ENCODE measurements at places on chromosomes 11 and 22.
A peak's percentile ranks its signal among the peaks of the same experiment; 100 is the strongest.

- DNase-seq = no peak
Observed at GRCh38 chr11:45880772-45881570, 4.5 kb upstream of the MAPK8IP1 start.

- no peak for DNase-seq
Observed at GRCh38 chr11:12801976-12802375, 127.8 kb downstream of the TEAD1 start.

- DNase-seq = no peak
Observed at GRCh38 chr11:110519796-110520195, 90.0 kb downstream of the FDX1 start.

DNA sequence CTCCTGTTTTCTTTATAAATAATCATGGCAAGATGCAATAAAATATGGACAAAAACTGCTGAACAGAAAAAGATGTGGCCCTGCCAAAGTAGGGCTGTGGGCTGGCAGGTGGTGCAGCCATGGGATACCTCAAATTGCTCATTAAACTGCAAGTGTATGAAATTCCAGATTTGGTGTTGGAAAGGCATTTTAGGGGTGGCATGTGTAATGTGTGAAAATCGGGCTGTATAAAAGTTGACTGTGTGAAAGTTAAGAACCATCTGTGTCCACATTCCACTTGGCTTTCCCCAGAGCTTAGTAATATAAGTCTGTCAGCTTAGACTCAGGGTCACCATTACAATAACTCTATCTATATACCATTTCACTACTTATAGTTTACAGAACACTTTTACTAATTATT lies 34.8 kb upstream of the FZD4 start:
- DNase-seq = no peak

- DNase-seq = no peak
Observed at GRCh38 chr11:107655602-107656001, 56.3 kb downstream of the SLN start.

GRCh38 chr11:93468290-93468689 lies 74.9 kb downstream of the SMCO4 start:
- DNase-seq = no peak

GRCh38 chr11:16839821-16840220 lies 101.4 kb downstream of the C11orf58 start:
- DNase-seq = no peak

- DNase-seq = no peak
Observed at GRCh38 chr22:48488149-48488551, 1339.5 kb downstream of the BRD1 start.

GRCh38 chr11:72441752-72442207 lies 7.4 kb upstream of the CLPB start:
- no peak for DNase-seq

DNA sequence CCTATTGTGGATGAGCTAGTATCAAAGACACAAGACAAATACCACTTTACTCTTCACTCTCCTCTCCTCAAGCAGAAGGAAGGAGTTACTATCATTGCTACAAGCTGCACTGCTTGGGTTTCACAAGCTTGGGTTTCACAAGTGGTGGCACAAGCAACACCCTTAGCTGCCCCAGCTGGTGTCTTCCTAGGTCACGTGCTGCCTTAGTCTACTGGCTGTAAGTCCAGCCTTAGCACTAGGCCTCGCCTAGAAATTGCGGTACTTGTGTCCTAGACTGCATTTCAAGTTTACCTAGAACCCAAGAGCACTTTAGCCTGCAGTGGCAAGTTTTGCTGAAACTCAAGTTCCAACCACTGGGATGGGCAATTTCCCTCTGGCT lies 86.6 kb downstream of the EHF start:
- no peak for DNase-seq

- DNase-seq = no peak
Observed at GRCh38 chr22:41966607-41967240, 2.5 kb upstream of the SEPTIN3 start.

- no peak for DNase-seq
Observed at GRCh38 chr11:13962562-13963168, at the start of gene SPON1. Gene SPON1, plus strand, starts transcription at chr11:13962723. Its CDS starts 182 bp downstream, at chr11:13962905.

- no peak for DNase-seq
Observed at GRCh38 chr22:30720263-30720837, 25.7 kb downstream of the OSBP2 start.

- peak; percentile 79 for DNase-seq
Observed at GRCh38 chr22:41998361-41999261, at the start of gene WBP2NL. Gene WBP2NL, plus strand, starts transcription at chr22:41998788. Its CDS starts 31 bp downstream, at chr22:41998819.

GRCh38 chr11:45624095-45624494 lies 41.3 kb downstream of the CHST1 start:
- DNase-seq = no peak

GRCh38 chr11:90704510-90704909 lies 481.7 kb upstream of the CHORDC1 start:
- DNase-seq = no peak

All from effector memory CD4-positive, alpha-beta T cell (primary cell).